ENCODE measurements at places on chromosomes 12 and 14.

DNA sequence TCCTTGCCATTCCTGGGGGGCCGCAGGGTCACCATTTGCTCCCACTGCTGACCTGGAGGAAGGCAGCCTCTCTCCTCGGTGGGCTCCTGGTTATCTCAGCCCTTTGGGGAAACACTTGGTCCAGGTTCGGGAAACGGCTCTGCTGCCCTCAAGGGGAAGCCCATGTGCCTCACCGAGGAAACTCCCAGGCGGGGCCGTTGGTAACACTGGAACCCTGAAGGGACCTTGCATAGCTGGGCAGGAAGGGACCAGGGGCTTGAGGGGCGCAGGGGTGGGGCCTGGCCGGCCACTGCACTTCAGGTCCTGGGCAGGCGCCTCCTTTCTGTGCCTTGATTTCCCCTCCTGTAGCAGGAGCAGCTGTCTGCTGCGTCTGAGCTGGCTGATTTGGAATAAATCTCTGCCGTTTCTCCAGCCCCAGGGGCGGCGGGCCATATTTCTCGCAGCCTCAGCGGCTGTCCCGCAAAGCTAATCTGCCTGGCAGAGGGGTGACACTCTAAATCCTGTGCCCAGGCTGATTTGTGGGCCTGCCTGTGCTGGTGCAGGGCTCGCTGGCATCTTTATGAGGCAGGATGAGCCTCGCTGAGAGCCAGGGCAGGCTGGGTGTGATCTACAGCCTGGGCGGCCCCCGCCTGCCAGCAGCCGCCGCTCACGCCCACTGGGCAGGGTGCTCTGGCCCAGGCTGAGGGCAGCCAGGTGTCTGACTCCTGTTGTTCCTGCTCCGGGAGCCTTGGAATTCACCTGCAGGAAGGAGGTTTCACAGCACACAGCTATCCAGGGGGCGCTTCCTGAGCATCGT, 49.7 kb downstream of the KIF26A start:
- DNase-seq: no peak

DNA sequence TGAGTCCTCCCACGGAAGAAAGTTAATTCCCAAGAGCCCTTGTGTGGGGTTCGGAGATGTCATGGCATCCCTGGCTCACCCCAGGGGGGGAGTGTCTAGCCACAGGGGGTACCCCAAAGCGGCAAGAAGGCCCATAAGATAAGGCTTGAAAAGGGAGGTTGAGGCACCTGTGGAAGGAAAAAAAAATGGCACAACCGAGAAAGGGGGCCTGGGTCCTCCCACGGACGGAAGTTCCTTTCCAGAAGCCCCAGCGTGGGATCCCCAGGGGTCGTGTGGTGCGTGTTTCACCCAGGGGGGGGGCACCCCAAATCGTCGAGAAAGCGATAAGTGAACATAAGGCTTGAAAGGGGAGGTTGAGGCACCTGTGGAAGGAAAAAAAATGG, 266.7 kb downstream of the ALG10 start:
- DNase-seq: no peak

GRCh38 chr12:31323391-31324115, 2.4 kb downstream of the SINHCAF start:
- no peak for DNase-seq

- DNase-seq: no peak
Measured at GRCh38 chr14:50954811-50955372, 10.6 kb upstream of the PYGL start.

DNA sequence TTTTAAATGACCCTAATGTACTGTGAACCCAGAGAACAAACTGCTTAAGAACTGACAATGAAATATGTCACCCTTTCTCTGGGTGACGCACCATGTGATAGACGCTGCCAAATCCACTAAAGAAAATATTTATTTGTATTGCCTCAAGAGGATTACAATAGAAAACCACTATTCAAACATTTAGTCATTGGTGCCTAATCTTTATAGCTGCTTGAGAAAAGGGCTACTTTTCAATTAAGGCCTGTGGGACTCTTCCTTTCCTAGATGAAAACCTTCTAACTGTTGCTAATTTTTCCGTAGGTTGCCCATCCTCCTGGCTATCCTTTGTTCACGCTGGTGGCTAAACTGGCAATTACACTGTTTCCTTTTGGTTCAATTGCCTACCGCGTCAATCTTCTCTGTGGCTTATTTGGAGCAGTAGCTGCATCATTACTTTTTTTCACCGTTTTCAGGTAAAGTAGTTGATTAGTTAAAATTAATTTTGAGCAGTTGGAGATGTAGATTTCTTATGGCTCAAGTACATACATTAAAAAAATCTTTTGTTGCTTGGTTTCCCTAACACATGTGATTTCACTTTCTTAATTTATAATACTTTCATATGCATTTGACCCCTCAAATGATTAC, 6.0 kb downstream of the TMEM260 start:
- no peak for DNase-seq

DNA sequence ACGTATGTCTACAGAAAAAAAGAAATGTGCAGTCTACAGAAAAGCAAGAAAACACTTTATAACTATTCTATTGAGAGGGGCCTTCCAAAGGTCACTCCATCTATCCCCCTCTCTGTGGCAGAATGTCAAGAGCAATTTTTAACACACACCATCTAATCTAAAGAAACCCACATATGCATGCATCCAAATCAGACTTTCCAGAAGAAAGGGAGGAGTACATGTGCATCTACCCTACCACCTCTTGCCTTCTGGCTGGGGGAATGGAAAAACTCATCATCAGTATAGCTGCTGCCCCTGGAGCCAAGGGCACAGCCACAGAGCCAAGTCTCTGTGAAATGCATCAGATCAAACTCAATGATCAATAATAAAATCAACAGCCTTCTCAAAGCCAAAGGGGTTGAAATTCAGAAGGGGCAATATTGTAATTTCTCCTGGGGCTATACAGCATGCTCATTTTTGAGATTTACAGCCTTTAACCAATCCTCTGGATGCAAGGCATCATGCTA, 63.9 kb downstream of the ANO2 start:
- DNase-seq: no peak

GRCh38 chr14:76574416-76575095, 186.7 kb upstream of the VASH1 start:
- DNase-seq: no peak

DNA sequence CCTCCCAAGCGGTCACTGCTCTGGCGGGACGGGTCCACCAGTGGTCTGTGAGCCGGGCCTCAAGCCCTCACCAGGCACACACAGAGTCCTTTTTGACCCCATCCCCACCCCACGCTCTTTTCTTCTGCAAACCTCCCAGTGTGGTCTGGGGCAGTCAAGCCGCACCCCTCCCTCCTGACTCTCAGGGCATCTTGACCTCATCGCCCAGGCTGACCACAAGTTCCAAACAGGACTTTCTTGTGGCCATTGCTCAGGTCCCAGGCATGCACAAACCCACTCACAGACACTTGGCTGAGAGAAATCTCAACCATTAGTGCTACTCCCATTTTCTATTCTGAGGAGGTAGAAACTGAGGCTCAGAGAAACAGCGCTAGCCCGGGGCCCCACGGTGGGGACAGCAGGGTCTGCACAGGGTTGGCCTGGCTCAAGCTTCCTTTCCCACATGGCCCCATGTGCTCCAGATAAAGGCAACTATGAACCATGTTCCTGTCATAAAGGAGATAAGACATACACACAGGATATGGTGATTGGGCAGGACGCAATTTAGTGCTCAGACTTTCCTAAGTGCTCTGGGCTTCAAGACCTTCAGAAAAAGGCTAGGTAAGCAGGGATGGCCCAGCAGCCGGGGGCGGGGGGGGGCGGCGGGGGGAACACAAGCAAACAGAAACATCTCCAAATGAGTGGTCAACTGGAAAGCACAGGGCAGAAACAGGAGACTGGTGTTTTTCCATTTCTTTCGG, 69.6 kb downstream of the ITPK1 start:
- DNase-seq: no peak

DNA sequence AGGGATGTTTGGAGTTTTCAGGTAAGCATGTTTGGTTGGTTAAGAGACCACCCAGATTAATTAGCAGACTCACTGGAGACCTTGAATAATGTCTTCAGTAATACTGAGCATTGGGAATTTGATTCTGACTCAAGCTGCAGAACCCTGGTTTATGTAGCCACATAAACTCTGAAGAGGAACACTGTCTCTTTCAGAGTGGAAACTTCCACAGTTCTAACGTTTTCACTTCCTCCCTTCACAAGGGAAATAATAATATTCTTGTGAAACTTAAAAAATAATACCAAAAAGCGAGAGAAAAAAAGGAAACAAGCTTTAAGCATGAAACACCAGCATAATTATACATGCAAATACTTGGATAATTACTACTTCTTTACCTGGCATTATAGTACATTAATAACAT, 40.0 kb upstream of the ST8SIA1 start:
- no peak for DNase-seq

- no peak for DNase-seq
Measured at GRCh38 chr12:110317911-110318310, 36.9 kb downstream of the ATP2A2 start.
